ENCODE measurements at places on chromosomes 4 and X. TPM values are rescaled to one million over a fixed set of nuclear protein-coding genes. Genes with fewer than 3 reads are reported as not detected.

DNA sequence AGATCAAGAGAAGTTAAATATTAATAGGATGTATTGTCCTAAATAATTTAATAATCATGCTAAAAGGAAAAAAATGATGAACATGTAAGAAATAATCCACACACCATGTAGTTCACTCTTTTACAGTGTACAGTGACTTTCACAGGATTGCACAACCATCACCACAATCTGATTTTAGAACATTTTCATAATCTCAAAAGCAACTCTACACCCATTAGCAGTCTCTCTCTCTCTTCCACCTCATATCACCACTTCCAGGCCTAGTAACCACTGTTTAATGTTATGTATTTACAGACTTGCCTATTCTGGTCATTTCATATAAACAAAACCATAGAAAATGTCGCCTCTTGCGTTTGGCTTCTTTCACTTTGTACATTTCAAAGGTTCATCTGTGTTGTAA lies 153.4 kb downstream of the FSTL5 start:
- ATAC-seq = no peak

The NPY1R gene
- total RNA-seq = not detected

The GIMD1 gene
- not detected for total RNA-seq

DNA sequence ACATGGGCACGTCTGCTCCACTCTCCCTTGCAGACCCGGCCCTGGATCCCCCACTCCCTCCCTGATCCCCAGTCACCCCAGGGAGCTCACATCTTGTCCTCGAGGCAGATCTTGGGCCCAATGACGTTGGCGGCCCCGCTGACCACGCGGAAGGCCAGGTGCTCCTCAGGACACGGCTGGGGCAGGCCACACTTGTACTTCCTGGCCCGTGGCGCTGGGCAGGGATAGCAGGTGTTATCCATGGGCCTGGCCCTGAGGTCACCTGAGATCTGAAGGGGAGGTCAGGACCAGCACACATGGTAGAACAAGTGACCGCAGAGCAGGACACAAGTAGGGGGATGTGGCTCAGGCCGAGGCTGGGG lies 7.7 kb downstream of the FAM3A start:
- ATAC-seq = no peak

The PNMA5 gene
- total RNA-seq = 0.13 TPM

DNA sequence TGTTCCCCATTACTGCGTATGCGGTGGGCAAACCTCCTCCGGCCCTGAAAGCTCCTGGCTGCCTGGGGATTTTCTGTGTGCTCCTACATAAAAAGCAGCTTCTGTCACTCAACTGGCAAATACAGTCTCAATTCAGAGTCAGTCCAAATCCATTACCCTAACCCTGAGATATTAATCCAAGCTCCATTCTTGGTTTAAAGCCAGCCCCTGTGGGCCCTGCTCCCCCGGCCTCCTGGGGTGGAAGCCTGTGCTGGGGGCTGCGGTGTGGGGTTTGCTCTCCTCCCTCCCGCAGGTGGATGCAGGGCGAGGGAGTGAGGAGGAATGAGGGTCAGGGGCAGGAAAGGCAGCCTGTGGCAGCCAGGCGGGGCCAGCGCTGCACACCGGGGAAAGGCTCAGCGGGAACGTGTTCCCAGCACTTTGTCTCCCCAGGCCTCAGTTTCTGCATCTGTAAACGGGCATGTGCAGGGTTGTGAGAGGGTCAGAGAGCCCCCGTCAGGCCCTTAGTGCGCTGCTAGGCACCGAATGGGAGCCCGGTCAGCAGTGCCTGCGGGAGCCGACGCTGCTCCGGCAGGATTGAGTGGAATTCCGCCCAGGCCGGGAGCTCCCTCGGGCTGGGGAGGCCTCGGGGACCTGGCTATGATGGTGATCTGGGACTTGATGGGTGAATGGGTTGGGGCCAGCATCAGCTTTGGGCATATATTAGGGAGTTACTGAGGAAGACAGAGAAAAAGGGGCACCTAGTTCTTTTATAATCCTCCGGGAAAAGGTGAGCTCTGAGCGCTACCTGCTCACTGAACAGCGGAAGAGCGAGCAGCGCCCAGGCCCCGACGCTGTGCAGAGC lies 6.3 kb upstream of the RGS12 start:
- no peak for ATAC-seq

DNA sequence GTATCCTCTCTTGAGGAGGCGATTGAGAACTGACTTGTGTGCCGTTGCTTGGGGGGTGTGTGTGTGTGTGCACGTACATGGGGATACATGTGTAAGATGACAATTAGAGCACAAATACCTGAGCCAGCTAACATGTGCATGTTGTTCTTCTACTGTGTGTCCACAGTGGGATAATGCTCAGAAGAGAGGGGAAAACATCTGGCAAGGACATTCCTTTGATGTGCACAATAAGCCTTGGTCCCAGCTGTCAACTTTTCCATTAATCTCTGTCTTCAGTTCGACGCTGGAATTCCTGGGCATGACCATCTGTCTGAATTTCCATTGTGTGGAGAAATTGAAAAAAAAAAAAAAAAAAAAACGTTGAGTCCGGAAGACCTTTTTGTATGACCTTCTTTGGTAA lies 592.0 kb upstream of the GALNTL6 start:
- ATAC-seq = no peak
